ENCODE measurements at places on chromosomes 5 and 9.

GRCh38 chr5:132427281-132428146 lies 58.0 kb downstream of the SLC22A5 start:
- DNase-seq: no peak

- no peak for DNase-seq
Measured at GRCh38 chr9:87494970-87495471, 2.6 kb upstream of the DAPK1 start.

DNA sequence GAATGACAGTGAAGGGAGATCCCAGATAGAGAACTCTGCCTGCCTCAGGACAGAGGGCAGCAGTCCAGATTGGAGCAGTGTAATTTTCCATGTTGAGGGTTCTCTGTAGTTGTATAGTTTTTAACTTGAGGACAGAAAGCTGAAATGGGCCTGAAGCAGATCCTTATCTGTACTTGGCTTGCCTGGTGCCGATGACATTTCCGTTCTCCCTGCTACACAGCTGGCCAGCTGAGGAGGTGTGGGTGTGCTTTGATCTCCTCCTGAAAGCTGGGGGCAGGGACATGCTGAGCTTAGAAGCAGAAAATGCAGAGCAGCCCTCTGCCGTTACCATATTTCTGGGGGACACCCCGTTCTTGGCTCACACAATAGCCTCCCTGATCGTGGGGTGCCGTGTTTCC lies 10.5 kb downstream of the GLRX start:
- DNase-seq: no peak

DNA sequence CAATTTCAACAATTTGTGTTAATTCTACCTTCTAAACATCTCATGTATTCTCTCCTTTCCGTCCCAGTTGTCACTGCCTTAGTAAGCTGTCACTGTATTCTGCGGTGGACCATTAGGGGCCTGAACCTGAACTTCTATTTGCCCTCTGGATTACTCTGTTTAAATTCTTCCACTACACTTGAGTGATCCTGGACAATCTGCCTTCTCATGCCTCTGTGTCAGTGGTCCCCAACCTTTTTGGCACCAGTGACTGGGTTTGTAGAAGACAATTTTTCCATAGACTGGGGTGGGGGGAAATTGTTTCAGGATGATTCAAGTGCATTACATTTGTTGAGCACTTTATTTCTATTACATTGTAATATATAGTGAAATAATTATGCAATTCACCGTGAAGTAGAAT lies 1157.6 kb upstream of the SEMA6A start:
- no peak for DNase-seq

DNA sequence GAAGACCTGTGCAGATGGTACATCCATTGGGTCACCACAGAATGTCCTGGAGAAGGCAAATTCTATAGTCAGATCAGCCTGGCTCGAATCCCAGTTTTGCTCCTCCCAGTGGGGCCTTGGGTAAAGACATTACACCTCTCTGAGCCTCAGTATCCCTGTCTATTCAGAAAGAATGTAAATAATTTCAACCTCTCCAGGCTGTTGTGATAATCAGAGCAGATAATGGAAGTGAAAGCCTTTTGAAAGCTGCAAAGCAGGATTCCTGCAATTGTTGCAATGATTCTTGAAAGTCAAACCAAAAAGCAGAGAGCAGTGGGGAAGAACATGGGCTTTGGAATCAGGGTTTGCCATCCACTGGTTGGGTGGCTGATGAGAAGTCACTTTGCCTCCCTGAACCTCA lies 63.2 kb downstream of the LHX2 start:
- DNase-seq: no peak

DNA sequence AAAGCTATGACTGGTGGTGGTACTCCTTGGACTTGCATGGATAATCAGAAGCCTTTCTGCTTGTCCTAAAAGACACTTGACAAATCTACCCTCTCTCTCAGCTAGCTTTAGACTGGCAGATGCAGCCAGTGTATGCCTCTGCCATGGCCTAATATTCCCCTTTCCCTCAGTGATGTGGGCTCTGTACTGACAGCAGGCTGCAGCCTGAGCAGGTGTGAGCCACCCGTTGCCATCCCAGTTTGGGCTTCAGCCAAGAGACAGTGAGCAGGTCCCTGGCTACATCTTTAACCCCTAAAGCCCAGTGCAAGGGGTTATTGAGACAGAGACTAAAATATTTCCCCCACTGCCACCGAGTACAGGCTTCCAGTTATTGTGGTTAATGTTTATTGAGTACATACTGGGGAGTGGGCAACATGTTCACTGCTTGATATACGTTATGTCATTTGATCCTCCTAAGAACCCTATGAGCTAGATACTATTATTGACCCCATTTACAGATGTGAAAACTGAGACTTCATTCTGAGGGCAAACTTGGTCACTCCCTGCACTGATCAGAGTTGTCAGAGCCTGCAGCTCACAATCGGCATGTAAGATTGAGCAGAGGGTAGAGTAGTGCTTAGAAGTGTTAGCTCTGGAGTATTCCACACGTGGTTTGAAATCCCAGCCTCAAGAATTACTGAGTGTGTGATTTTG lies 254.2 kb downstream of the ARHGAP26 start:
- DNase-seq: peak; percentile 87

DNA sequence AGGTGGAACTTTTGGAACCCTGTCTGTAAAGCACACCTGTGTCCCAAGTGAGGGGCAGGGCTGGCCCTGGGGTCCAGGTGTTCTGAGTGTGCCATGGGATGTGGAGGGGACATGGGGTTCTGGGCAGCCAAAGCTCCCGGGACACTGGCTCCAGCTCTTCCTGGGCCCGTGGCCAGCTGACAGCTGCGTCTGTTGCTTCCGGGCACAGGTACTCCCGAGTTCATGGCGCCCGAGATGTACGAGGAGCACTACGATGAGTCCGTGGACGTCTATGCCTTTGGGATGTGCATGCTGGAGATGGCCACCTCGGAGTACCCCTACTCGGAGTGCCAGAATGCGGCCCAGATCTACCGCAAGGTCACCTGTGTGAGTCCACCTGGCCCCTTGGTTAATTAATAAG lies 50.7 kb downstream of the WNK2 start:
- no peak for DNase-seq

DNA sequence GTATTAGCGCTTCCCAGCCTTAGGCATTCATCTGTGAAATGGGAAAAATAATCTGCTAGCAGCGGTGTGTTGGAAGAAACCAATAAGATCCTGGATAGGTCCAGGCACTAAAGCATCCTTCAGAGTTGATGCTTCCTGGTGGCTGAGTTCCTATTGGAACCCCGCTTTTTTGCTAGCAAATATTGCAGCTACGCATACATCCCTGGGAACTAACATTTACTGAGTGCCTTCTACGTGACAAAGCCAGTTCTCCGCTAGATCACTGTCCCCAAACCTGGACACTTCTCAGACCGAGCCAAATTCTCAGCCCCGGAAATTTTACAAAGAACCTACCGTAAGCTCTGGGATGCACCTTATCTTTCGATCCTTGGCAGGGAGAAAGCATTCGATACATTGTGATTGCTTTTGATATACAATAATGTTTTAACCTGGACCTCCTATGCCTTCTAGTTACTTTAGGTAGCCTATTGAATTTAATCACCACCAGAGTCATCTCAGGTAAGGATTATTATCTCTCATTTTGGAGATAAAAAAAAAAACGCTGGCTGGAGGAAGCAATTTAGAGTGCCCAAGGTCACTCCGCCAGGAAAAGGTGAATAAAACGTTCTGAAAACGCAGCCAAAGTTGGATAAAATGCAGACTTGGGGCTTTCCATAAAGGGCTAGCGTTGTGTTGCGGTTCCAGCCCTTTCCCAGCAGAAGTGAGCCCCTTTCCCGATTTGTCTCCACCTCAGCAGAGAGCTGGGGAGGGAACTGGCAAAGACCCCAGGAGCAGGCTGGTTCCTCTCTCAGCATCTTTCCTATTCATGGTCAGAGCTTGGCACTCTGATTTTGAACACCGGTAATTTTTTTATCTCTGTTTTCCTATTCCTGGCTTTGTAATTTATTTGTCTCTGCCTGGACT lies 2.6 kb upstream of the MSX2 start:
- DNase-seq: no peak

DNA sequence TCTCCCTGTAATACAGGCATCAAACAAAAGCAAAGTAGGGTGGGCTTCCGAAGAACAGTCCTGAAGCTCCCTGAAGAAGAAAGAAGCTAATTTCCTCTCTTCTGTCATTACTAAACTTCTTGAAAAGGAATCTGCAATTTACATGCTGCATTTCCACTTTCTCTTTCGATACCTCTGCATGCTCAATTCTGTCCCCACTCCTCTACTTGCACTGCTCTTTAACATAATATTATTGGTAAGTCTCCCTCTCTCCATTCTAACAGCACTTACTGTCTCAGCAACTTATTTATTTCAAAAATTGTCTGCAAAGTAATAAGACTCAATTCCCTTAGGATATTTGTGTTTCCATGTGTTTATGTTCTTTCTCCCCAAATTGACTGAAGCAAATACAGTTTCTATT lies 3.9 kb upstream of the PLPP1 start:
- DNase-seq: no peak

DNA sequence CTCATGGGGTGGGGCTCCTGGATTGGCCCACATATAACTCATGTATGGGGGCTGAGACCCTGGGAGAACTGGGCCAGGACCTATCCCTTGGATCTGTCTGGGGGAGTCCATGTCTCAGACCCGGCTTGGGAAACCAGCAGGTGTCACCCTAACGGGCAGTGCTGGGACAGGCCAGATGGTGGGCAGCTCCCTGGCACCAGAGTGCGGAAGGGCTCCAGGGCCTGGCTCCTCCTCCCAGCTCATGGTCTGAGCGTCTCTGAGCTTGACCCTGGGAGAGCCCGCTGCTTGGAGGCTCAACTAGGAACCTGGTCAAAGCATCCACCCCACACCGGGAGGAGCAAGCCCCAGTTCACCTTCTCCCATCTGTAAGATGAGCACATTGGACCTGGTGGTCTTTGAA lies 15.5 kb upstream of the NCS1 start:
- no peak for DNase-seq

- no peak for DNase-seq
Measured at GRCh38 chr9:19122490-19123042, 4.7 kb downstream of the PLIN2 start.

DNA sequence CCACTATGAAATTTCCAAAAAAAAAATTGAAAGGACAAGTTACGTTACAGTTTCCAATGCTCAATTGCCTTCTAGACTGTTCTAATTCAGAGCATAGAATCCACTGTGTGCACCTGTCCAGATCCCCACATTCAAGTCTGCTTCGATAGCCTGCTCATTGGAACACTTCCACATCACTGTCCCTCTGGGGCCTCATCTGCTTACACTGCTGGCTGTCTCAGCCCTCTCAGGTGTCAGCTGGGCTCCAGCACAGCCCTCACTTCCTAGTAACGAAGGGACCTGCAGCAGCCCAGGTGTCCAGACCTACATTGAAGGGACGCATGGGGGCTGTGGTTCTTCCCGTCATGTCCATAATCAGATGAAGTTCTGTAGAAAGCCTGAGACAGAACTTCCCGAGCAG lies 94.3 kb upstream of the EMB start:
- no peak for DNase-seq

GRCh38 chr9:130382636-130383349 lies 62.0 kb upstream of the ASS1 start:
- no peak for DNase-seq

DNA sequence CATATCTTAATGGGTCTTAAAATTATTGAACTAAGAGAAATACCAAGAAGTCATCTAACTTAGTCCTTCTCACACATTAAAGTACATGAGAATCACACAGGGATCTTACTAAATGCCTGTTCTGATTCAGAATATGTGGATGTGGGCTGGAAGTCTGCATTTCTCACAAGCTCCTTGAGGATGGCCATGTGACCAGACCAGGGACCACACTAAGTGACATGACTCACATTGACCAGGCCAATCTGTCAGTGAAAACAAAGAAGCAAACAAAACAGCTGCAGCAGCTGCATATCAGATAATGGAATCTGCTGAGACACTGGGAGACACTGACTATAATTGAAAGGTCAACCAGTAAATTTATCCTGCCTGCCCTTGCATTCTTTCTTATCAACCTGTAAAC lies 110.5 kb downstream of the ADAMTS12 start:
- no peak for DNase-seq

GRCh38 chr9:92722386-92723298 lies 42.0 kb downstream of the BICD2 start:
- no peak for DNase-seq

- no peak for DNase-seq
Measured at GRCh38 chr5:173412566-173412965, 84.4 kb upstream of the STC2 start.

DNA sequence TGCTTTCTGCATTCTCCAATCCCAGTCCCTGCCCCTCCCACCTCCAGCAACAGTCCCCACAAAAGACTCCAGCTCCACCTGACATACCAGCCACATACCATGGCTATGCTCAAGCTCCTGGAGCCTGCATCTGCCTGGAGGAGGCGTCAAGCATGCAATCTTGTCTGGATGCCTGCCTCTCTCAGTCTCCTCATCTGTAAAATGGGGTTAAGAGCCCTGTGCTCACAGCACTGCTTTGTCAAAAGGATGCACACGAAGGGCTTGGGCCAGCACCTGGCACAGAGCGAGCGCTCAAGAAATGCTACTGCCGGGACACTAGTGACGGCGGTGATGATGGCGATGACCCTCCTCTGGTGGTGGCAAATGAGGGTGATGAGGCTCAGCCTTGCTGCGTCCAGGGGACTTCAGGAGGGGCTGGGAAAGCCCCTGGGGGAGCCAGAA lies 202.9 kb upstream of the IER5L start:
- DNase-seq: no peak

- DNase-seq: no peak
Measured at GRCh38 chr5:160638161-160638742, 213.8 kb downstream of the ATP10B start.

- DNase-seq: peak; percentile 48
Measured at GRCh38 chr5:132526290-132526973, 16.9 kb downstream of the IL5 start.

DNA sequence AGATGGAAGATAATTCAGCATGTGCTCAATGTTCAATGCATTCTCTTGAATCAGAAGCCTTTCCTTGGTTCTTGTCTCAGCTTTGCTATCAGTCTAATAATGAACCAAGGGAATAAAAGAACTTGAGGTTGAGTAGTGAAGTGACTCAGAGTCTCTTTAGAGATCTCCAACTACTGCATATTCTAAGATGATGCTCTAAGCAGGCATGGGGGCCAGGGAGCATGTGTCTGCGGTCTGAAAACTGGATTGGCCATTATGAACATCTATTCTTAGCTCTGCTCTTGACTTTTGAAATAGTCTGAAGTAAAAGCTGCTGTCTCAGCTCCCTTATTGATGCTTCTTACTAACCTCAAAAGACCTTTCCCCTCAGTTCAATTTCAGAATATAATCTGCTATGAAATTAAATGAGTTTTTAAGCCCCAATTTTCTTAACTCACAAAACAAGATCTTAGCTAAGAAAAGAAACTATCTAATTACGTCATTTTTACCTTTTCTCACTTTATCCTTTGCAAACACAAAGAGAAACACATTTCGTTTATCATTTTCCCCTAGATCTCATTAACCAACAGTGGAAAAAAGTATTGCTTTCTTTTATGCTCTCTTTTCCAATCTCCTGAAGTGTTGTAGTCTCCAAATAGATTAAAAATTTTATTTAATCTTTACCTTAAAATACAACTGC lies 44.8 kb downstream of the PLCXD3 start:
- no peak for DNase-seq

DNA sequence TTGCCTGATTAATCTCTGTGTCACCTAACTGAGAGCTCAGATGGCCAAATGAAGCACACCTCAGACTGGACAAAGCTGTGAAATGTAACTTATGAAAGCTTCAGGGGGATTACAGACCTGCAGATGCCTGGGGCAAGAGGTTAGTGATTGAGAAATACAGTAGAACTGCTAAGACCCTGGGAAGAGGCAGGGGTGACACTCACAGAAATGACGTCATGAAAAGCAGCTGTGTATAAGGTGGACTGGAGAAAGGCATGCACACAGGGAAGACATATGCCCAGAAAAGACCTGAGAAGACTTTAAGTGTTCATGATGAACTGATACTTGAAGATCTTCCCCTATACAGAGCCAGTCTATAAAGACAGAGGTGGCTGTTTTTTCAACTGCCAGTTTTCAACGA lies 49.3 kb upstream of the SPTLC1 start:
- DNase-seq: no peak
